HEK293T (cell line): ENCODE measurements at places on chromosomes 7 and 10.

- no peak for DNase-seq
Measured at GRCh38 chr10:712089-712488, 22.6 kb upstream of the DIP2C start.

DNA sequence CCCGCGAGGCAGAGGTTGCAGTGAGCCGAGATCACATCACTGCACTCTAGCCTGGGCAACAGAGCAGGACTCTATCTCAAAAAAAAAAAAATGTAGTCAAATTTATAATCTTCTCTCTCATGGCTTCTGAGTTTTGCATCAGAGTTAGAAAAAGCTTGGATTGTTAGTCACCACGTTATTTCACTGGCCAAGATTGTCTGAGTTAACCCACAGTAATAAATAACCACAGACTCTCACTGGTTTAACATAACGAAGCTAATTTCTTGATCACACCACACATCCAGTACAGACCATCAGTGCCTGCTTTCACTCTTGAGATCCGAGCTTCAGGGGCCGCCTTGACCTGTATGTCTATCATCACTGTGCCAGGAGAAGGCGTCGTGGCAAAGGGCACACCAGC is 116.8 kb upstream of the JCAD start:
- DNase-seq, result no peak

DNA sequence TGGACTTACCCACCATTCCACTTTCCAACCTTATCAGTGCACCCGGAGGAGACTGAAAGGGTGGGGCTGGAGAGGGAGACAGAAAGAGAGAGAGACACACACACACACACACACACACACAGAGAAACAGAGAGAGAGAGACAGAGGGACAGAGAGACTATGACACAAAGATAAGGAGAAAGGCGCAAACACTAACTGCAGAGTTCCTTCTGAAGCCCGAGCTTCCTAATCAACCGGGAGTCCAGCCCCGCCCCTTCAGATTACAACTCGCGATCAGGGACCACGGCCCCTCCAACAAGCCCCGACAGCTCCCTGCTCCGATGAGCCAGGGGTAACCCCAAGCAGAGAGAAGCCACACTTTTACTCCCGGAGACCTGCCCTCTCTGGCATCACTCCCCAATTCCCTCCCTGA is 499 bp downstream of the GAL3ST4 start:
- DNase-seq, result no peak

GRCh38 chr7:159019111-159019510 is 125.6 kb downstream of the VIPR2 start:
- no peak for DNase-seq

DNA sequence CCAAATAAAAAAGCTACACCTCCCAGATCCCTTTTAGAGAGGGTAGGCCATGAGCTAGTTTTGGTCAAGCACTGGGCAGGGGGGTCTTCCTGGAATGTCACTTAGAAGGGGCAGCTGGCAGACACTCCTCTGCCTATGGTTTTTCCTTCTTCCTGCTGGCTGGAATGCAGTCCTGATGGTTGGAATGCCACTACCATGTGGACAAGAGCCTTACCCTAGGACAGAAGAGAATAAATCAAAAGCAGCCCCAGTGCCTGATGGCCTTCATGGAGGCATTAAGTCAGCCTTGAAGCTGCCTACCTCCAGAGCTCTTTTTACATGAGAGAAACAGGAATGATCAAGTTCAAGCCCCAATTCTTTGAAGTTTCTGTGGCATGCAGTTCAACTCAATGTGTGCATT is 43.5 kb upstream of the SORBS1 start:
- no peak for DNase-seq

- DNase-seq, result no peak
Measured at GRCh38 chr7:94897541-94897940, 9.9 kb upstream of the PPP1R9A start.

- DNase-seq, result no peak
Measured at GRCh38 chr10:14782691-14783363, 8.1 kb upstream of the FAM107B start.

DNA sequence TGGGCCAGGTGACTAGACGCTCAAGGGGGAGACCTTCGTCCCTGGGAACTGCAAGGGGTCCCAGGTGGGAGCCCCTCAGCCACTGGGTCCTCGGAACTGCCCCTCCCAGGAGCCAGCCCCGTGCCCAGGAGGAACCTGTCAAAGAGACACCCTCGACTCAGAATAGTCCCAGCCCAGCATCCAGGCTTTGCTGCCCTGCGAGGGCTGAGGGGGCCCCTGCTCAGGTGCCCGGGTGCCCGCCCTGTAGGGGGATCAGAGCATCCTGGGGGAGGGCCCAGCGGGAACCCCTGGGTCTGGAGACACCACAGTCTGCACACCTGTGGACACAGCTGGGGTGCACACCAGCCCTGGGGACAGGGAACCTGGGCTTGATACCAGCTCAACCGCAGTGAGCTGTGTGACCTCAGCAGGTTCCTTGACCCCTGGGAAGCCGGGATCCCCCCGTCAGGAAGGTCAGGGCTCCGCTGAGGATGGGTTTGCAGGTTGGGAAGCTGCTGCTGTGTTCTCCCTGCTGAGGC is 407 bp downstream of the ELN start:
- no peak for DNase-seq

- DNase-seq, result no peak
Measured at GRCh38 chr10:119166118-119166500, 595 bp upstream of the SFXN4 start.

- no peak for DNase-seq
Measured at GRCh38 chr10:75071756-75072155, 39.7 kb upstream of the SAMD8 start.

DNA sequence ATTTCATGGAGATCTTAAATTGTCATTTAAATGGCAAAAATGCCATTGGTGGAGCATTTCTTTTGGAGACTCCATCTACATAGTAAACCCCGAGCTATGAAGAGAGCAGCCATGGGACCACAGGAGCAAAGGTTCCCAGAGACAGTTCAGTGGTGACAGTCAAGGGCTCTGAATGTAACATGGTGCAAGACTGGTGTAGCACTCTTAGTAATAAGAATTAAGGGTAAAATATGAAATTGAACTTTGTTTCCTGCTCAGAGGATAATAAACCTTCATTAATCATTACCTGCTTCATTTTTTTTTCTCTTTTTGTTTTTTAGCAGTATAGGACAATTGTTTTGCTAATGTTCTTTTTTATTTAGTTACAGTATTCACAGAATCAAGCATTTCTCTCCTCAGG is 717.5 kb upstream of the POM121L12 start:
- DNase-seq, result no peak

- DNase-seq, result no peak
Measured at GRCh38 chr7:90626013-90626412, 29.9 kb downstream of the CDK14 start.

GRCh38 chr7:149621776-149622175 is 124.2 kb upstream of the ZNF746 start:
- DNase-seq, result no peak

- no peak for DNase-seq
Measured at GRCh38 chr10:81696609-81697388, 178.2 kb upstream of the NRG3 start.

DNA sequence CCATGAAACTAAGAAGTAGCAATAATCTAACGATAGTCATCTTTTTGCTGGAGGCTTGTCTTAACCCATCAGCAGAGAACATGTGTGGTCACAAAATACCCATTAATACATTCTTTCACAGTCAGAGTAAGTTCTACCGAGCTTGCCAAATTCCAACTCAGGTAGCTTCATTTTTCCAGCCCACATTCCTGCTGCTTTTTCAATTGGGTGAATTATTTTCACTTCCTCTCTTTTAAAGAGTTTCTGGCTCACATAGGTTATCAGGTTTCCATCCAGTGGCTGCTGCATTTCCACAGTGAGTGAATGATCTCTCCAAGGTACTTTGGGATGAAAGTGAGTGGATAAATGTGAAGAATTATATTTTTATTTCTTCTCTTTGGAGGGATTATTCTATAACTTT is 233.1 kb downstream of the SEMA3E start:
- no peak for DNase-seq

- no peak for DNase-seq
Measured at GRCh38 chr7:101506531-101506930, 122.6 kb downstream of the MYL10 start.

DNA sequence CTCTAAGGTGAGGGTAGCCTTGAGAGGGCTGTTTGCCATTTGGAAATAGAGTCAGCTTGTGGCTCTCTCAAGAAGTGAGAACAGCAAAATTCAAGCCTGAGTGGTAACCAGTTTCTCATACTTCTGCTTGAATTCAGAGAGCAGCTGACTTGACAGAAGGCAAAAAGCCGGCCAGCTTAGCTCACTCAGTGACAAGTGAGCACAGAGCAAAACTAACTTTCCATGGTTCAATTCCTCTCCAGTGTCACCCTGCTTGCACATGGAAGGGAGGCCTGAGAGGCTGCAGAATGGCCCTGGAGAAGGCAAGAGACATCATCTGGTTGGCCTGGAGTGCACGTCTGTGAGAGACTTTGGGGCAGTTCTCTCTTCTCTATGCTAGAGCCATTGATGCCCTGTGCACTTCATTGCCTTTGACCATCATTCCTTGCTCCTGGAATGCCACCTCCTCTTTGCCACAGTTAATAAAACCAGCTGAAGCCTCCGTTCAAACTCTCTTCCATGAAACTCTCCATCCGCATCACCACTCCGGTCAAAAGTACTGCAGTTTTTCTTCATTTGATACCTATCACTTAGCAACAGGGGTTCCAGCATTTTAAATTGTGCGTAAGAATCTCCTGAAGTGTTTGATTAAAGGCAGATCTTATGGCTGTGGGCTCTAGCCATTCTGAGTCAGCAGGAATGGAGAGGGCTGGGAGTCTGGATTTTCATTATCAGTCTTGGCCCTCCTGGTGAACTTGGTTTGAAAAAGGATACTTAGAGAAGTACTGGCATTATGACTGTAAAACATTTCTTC is 69.8 kb upstream of the PIK3CG start:
- DNase-seq, result no peak

DNA sequence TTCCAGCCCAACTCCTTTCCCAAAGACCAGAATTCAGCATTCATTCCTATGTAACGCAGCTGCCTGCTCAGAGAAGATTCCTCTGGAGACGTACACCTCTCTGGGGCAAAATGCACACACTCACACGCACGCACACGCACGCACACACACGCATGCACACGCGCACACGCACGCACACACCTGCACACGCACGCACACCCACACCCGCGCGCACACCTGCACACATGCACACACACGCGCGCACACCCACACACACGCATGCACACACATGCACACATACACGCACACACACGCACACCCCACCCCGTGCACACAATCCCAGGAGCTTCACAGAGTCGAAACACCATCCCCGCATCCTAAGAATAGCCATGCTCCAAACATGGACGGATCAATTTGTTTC is 13.0 kb downstream of the MMD2 start:
- DNase-seq, result no peak

- DNase-seq, result no peak
Measured at GRCh38 chr10:71845410-71846405, 5.3 kb downstream of the PSAP start.

DNA sequence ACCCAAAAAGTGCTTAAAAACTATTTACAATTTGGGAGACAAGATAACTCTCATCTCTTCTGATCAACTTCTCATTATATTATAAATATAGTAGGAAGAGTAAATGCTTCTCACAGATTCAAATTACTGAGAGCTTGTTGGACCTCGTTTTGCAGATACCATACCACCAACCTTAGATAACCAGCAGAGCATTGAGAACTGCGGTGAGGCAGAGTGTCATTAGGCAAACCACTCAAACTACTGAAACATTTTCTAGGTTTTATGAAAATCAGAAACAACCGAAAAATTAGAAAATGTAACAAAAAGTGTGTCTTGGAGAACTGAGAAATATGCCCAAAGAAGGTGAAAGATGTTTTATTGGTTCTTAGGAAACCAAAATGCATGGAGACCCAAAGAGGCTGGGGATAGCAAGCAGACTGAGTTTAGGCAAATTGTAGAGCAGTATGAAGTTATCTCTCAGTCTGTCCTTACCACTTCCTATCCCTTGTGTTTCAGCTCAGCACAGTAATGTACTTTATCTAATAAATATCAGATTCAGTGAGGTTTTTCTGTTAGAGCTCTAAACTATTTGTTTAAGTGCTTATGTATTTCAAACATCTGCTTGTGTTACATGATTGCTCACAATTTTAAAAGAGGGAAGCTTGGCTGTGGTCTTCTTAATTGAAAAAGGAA is 77.9 kb downstream of the HECTD2 start:
- DNase-seq, result no peak

- DNase-seq, result no peak
Measured at GRCh38 chr7:73602721-73603651, 21.3 kb downstream of the MLXIPL start.

- DNase-seq, result no peak
Measured at GRCh38 chr10:62582804-62583208, 208.6 kb downstream of the ZNF365 start.

- DNase-seq, result no peak
Measured at GRCh38 chr7:103984050-103984449, 5.4 kb downstream of the RELN start.

DNA sequence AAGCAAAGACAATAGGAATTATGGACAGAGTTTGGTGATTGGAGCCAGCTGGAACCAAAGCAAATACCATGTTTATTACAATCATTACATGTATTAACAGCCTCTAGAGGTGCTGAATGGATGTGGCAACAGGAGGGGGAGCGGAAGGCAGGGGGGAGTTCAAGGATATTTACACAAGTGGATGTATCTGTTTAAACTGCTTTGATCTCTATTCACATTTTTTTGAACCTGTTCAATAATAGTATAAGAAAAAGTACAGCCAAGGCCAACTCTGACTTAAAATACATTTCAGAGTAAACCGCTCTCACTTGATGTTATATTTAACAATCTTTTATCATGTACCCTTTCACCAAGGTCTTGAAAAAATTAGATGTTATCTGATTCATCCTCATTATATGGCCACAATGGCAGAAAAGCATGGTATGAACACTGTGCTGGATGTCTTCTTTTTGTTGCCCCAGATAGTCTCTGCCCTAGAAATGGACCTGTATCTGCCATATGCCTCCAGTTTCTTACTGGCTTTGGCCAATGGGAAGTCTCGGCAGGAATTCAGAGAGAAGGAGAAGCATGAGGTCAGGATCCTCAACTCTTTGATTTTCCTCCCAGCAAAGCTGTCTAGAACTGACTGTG is 88.2 kb upstream of the FAM133B start:
- no peak for DNase-seq

GRCh38 chr7:50851891-50852290 is 69.2 kb upstream of the GRB10 start:
- no peak for DNase-seq

GRCh38 chr7:117034851-117035464 is 81.7 kb downstream of the ST7 start:
- DNase-seq, result no peak
